ENCODE measurements at places on chromosomes 5 and 9.

DNA sequence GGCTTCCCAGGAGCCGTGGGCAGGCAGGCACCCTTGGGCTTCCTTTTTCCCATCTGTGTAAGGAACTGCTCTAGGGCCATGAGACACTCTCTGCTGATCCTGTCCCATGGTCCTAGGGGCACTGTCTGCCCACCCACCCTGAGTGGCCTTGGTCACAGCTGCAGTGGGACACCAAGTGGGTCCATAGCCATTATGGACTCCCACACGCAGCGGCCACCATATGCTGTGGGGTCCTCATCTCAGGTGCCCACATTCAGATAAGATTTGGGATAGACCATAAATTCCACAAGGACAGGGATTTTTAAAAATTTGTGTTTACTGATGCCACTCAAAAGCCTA is 180.8 kb downstream of the AUH start:
- DNase-seq, result no peak

- DNase-seq, result peak; percentile 10
Measured at GRCh38 chr9:108257382-108257781, 598.4 kb downstream of the ACTL7B start.

- DNase-seq, result no peak
Measured at GRCh38 chr5:23991406-23991805, 484.0 kb downstream of the PRDM9 start.

GRCh38 chr9:97983589-97984187 is 547 bp downstream of the ANP32B start:
- DNase-seq, result peak; percentile 37

DNA sequence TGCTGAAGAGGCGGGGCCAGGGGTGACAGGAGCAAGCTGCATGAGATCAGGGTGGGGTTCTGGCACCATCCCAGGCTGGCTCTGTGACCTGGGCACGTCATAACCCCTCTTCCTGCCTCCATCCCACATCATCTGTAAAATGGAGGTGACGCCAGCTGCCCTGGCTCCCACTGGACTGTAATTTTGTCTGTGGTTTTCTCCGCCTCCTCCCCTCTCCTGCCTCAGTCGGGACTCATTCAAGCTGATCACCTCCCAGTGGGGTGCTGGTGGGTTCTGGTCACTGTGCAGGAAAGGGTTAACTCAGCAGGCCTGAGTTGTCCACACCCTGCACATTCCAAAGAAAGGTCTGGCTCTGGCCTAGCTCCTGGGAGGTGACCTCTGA is 128.2 kb downstream of the RXRA start:
- no peak for DNase-seq

- DNase-seq, result no peak
Measured at GRCh38 chr9:215631-216155, 1.0 kb downstream of the DOCK8 start.

DNA sequence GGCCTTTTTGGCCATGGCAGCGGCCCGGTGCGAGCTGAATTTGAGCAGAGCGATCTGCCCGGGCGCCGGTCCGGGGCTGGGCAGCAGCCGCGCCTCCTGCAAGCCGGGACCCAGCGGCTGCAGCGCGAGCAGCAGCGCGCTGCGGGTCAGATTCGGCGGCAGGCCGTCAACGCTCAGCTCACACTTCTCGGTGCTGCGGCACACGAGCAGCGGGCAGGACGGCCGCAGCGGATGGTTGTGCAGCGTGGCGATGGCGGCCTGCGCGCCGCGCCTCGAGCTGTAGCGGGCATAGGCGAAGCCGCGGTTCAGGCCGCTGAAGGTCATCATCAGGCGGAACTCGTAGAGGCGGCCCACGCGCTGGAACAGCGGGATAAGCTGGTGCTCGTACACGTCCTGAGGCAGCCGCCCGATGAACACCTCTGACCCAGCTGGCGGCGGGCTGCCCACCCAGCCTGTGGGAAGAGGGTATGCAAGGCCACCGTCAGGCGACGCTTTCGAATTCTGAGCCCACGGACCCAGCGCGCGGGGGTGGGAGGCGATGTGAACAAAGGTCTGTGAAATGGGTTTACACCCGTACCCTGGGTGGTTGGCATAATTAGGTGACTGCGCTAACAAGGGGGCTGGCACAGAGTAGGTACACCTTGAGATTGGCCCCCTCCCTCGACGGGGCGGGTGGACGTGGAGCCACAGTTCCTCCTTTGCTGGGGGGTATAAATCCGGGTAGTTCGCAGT is 755 bp downstream of the DND1 start:
- no peak for DNase-seq

- DNase-seq, result no peak
Measured at GRCh38 chr5:112957036-112957808, 19.4 kb upstream of the DCP2 start.

- no peak for DNase-seq
Measured at GRCh38 chr9:124549016-124549415, 41.8 kb upstream of the NR5A1 start.

DNA sequence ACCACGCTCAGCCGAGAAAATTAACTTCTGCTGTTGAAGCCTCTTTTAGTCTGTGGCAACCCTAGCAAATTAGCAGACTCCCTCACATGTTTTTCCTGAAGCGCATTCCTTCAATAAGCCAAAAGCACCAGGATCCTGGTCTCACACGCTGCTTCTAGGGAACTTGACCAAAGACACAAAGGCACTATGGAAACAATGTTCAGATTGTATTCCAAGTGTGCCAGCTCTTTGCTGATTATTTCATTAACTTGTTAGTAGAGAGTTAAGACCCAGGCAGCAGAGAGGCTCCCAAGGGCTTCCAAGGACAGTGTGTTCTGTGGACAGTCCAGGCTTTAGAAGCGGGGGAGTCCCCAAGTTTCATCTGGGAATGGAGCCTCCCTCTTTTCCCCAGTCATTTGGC is 94.4 kb upstream of the BASP1 start:
- DNase-seq, result no peak

- no peak for DNase-seq
Measured at GRCh38 chr5:113235884-113236283, 198.9 kb downstream of the TSSK1B start.

DNA sequence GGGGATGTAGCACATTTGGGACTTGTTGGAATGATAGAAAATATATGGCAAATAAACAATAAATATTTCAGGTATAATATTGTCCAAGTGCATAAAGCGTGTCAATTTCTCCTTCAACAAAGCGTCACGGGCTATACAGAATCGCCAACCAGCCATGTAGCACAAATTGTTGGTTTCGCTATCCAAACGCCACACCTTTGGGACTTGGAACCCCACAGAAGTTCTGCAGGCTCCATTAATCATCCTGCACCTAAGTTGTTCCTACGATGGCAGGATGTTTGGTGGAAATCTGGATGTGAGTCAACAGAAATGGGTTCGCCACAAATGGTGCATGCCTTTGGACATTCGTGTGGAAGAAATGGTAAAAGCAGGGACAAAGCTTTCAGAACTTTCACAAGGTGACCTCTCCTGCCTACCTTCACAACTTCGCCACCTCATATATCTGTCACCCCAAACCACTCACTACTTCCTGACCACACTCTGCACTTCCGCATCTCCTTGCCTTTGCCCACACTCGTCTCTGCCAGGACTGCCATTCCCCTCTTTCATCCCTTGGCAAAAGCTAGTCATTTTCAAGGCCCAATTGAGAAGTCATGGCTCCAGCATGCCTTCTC is 95.7 kb downstream of the LHFPL2 start:
- no peak for DNase-seq

DNA sequence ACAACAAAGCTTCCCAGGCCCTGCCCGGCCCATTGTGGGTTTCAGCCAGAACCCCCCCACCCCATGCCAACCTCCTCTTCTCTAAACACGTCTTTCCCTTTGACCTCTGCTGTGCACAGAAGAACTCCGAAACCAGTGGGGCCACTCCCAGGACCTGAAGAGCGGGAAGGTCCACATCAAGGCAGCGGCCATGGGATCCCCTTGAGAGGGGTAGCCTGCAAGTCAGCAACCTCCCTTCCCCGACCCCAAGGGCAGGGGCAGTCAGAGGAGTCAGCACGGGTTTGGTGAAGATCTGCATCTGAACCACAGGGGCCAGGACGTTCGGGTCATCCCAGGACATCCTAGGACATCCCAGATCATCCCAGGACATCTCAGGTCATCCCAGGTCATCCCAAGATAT is 379.9 kb upstream of the IRX4 start:
- DNase-seq, result no peak

GRCh38 chr9:87149799-87150198 is 202.5 kb upstream of the GAS1 start:
- DNase-seq, result no peak

DNA sequence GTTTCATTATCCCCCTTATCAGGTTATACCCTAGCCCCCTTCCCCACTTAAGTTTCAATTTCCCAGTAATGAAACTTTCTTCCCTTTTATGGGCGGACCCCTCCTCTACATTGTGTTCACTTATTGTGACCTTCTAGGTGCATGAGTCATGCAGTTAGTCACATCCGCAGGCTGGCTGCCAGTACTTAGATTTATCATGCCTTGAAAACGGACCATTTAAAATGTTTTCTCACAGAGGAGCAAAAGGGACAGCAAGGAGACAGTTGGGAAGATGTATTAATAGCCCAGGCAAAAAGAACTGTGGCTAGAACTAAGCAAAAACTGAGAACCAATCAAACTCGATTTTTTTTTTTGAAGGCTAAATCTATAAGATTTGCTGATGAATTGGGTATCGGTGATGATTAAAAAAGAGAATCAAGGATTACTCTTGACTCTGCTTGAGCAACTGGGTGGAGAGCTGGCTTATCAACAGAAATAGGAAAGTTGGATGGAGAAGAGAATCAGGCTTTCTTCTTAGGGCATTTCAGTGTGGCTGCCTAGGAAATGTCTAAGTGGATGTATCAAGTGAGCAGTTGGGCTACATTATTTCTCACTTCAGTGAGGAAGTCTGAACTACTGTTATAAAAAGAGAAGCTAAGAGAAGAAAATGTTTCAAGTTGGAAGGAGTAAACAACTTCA is 615.0 kb downstream of the HINT1 start:
- no peak for DNase-seq

DNA sequence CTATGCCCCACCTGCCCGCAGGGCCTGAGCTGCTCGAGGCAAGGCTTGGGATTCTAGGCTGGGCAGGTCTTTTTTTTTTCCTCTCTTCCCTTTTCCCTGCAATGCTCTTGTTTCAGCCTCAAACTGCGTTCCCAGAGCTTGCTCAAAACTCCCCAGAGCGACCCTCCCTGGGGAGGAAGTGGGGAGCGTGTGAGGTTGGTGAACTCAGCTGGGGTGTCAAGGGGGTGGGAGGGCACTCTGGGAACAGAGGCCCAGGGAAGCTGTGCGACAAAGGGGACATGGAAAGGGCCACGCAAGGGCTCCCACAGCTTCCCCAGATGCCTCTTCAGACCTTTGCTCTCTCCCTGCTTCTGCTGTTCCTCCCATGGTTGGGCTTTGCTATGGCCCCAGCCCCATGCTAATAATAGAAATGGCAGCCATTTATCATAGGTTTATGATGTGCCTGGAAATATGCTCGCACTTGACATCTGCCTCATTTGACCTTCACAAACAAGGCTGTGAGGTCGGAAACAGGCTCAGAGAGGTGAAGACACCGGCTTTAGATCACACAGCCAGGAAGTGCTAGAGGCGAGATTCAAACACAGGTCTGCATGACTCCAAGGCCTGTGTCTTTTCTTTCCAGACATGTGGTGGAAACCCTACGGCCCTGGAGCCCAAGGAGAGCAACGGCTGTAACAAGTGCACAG is 40.9 kb upstream of the IL17B start:
- no peak for DNase-seq

DNA sequence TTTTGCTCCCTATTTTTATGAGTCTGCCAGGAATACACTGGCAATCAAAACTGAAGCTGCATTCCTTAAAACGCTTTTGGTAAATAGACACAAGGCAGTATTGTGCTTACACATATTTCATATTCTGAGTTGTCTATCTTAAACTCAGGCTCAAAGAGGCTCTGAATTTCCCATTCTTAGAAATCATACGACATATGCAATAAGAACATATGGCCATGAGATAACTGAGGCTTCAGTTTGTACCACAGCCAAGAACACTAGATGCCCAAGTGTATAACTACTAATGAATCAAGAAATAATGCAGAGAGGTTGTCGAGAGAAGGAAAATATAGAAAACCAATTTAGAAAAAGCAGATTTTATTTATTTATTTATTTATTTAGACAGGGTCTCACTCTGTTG is 357.4 kb downstream of the NDUFS4 start:
- no peak for DNase-seq

DNA sequence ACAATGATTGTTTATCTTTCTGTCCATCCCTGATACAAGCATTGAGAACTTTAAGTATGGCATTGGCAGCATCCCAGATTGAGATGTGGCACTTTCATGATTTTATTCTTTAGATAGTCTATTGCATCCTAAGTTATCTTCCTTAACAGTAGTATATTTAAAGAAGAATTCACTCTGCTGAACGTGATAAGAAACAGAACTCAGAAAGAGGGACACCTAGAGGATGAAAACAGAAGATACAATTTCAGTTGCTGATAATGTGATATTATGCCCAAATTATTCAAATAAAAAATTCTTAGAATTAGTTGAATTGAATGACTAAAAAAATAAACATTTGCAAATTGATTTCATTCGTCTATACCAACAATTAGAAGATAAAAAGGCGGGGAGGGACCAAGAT is 218.1 kb upstream of the DMRTA1 start:
- DNase-seq, result no peak

GRCh38 chr5:83118471-83118870 is 41.1 kb downstream of the XRCC4 start:
- no peak for DNase-seq

DNA sequence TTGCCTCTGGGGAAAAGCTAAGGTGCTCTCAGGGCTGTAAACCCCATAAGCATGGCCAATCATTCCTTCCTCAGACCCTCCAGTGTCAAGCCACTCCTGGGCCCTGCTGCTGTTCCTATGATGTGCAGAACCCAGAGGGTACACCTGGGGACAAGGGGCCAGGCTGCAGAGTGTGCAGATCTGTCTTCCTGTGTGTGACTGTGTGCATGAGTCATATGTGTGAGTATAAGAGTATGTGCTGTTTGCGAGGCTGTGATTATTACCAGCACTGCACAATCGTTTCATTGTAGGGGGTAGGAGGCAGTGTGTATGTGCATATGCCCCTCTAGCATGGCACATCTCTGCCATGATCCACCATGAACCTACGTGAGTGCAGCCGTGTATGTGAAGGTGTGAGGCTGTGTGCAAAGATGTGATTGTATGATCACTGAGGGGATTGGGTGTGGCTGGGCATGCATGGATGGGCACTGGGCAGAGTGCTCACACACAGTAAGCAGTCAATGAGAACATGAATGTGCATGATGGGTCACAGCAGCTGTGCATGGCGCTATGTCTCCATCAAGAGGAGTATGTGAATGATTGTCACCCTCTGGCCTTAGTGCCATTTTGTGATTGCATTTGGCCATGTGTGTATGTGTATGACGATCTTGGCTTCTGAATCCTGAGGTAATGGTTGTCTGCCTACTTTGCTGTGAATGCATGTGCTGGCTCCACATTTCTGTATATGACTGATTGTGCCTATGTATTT is 2.4 kb upstream of the OR1K1 start:
- DNase-seq, result no peak

DNA sequence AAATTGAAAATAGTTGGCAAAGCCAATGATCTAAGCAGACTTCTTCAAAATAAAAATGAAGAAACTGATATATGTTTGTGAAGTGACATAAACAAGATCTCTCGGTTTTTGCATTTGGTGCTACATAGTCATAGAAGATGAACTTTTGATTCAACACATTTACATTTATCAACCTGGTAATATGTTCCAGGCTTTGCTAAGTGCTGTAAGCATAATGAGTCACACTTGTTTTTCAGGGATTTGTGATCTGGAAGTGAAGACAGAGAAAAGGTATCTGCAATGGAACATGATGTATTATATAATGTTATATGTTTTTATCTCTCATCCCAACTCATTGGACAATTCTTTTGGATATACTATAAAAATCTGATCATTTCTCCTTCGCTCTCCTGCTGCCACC is 801.4 kb downstream of the BRINP1 start:
- DNase-seq, result no peak
